ENCODE measurements at places on chromosomes 1 and 21.

DNA sequence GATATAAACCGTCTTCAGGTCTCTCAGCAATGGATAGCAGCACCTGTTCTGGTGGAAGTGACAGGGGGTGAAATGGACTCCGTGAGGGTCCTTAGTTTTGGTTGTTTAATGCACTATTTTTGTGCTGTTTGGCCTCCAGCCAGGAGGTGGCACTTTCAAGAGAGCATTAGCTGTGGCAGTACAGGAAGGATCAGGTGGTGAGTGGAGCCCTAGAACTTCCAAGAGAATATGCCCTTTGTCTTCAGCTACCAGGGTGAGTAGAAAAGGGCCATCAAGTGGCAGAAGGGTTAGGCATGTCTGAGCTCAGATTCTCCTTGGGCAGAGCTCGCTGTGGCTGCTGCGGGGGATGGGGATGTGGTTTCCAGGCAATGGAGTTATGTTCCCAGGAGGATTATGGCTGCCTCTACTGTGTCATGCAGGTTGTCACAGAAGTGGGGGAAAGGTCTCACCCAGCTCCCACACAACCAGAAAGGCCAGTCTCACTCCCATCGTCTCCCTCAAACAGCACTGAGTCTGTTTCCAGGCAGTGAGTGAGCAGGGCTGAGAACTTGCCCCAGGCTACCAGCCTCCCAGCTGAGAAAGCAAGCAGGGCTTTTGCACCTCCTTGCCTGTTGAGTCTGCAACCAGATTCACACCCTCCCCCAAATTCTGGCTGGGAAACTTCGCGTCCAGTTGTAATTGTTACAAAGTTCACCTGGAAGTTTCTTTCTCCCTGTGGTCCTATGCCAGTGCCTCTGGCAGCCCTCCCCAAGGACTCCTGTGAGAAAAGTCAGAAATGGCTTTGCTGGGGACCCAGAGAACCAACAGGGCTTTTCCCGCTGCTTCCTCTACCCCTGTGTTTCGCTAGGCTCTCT, 39.1 kb upstream of the TTLL7 start:
- peak; percentile 8 for DNase-seq

DNA sequence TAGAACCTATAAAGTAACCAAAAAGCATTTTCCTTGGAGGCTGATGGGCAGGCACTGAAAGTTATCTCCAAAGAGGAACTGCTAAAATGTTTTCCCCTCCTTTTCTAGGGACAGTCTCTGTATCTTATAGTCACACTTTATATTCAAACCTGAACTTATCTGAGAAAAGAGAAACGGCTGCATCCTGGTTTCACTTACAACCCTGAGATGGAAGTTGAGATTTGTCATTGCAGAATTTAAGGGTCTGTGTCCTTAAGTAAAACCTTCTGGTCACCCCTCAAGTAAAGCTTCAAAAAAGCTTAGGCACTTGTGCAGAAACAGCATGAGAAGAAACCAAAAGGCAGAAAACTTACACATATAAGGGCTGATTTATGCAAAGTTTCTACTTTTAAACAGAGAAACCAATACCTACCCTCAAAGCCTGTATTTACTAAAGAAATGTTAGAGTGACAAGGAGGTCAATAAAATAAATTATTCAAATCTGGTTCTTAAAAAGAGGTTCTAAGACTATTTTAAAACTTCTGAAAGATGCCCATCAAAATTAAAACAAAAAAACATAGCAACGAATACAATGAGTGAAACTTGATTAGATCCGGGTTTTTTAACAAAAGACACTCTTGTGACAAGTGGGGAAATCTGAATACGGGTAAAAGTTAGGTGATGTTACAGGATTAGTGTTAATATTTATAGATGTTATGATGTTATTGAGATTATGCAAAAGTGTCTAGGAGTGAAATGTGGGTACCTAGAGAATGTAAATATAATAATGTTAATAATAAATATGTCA, 9.9 kb downstream of the CD58 start:
- no peak for DNase-seq

DNA sequence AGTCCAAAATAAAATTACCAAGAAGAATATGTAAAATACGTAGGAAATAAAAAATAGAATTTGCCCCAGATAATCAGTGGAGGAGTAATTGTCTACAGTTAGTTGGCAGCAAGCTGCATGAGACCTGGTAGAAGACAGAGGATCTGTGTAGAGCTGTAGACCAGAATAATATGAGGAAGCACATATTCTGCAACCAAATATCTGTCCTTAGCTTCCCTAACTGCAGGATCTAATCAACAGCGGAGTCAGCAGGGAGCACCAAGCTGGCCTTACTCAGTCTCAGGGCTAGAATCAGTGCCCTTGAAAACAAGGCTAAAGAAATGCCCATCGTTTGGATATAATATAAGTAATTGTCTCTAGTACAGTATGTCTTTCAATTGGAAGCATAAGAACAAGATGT, 6.1 kb upstream of the GCSAML start:
- no peak for DNase-seq

- no peak for DNase-seq
Observed at GRCh38 chr1:59184365-59184905, 112.5 kb upstream of the FGGY start.

DNA sequence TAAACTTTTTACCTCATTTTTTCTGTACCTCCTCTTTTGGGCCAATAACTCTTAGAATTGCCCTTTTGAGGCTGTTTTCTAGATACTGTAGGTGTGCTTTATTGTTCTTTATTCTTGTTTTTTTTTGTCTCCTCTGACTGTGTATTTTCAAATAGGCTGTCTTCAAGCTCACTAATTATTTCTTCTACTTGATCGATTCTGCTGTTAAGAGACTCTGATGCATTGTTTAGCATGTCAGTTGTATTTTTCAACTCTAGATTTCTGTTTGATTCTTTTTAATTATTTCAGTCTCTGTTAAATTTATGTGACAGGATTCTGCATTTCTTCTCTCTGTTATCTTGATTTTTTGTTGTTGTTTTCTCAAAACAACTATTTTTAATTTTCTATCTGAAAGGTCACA, 130.3 kb downstream of the PHTF1 start:
- DNase-seq: no peak

Measured in DMS53 (cell line).